Colonic mucosa (tissue), 4 donors: ENCODE measurements at places on chromosomes 11 and 22.
A peak's percentile ranks its signal among the peaks of the same experiment; 100 is the strongest.

DNA sequence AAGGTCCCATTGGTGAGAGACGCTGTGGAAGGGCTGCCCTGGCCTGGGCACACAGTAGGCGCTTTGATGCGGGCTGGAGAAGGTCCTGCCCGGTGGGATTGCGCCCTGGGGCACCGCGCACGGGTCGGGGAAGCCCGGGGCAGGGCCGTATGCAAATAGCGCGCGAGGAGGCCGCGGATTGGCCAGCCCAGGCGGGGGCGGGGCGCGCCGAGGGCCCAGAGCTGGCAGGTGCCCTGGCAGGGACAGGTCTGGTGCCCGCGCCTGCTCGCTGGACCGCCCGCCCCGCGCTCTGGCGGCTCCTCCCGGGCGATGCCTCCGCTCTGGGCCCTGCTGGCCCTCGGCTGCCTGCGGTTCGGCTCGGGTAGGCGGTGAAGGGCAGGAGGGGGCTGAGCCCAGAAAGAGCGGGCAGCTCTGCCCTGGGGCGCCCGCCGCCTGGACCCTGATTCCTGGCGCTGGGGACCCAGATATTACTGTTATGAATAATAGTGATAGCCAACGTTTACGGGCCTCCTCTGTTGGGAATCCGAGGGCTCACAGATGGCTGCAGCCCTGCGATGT is at the start of gene UPK3A:
Gene UPK3A (plus strand): TSS at position 245 of the 558 bp plus-strand sequence. CDS start 65 bp downstream, at position 310.
- peak; percentile 87 for DNase-seq

DNA sequence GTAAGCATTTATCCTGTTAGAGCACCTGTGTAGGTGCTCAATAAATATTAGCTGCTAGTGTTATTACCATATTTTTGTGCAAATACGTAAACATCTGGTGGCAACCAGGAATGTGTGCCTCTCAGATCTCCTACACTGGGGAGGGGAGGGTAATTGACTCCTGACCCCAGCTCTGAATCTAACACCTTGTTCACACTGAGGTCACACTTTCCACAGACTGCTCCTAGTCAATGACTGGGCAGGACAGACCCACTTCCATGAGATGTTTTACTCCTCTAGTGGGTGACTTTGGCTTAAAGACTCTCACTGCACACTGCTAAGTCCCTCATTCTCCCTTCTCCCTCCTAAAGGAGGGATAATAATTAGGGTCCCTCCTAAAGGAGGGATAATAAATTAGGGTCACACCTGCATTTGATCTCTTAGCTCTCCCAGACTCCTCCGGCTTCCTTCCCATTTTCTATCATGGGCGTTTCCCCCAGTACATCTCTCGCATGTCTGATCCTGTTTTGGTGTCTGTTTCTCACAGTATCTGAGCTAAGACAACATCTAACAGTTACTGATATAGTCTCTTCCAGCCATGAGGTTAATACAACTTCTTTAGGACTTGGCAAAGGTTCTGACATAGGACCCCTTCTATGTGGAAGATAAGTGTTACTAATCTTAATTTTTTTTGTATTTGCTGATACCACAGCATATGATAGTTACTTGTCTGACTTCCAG is 8.0 kb downstream of the CSTPP1 start:
- no peak for DNase-seq

GRCh38 chr22:48410536-48410935 is 1417.1 kb downstream of the BRD1 start:
- no peak for DNase-seq

GRCh38 chr22:40955571-40955970 is 4.4 kb downstream of the RBX1 start:
- no peak for DNase-seq

GRCh38 chr11:614623-615503 is 887 bp downstream of the IRF7 start:
- DNase-seq = no peak

GRCh38 chr22:42077486-42078125 is 1.9 kb upstream of the SMDT1 start:
- no peak for DNase-seq

GRCh38 chr11:134901542-134901941 is 489.5 kb upstream of the B3GAT1 start:
- DNase-seq = no peak
